Activated T-cell treated with anti-CD3 and anti-CD28 coated beads, Interleukin-2, amount 50 U/mL, for 4 hours (primary cell): ENCODE measurements at places on chromosomes 6 and 20. TPM values are rescaled to one million over a fixed set of nuclear protein-coding genes. Genes with fewer than 3 reads are reported as not detected.
A peak's percentile ranks its signal among the peaks of the same experiment; 100 is the strongest.

Gene TMEM200A
- 1.6 TPM for total RNA-seq

GRCh38 chr6:75943381-75943780 lies 129.1 kb downstream of the IMPG1 start:
- no peak for DNase-seq

GRCh38 chr6:1869769-1870168 lies 260.1 kb downstream of the FOXC1 start:
- no peak for DNase-seq

Gene FITM2
- total RNA-seq, result 1.8 TPM

DNA sequence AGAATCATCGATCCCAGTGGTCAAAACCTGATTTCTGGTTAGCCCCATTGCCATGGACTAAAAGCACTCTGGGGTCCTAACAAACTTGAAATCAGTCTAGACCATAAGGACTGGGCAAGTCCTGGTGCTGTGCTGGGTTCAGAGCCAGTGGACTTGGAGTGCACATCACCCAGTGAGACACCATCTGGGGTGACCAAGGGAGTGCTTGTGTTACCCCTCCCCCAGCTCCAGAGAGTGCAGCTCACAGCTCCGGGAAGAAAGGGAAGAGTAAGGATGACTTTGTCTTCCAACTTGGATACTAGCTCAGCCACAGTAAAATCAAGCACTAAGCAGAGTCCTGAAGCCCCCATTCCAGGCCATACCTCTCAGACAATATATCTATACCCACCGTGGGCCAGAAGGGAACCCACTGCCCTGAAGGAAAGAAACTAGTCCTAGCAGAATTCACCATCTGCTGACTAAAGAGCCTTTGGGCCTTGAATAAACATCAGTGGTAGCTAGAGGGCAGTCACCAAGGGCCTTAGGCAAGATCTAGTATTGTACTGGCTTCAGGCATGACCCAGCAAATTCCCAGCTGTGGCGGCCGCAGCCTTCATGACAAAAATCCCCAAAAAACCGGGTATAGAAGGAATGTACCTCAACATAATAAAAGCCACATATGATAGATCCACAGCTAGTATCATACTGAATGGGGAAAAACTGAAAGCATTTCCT lies 153.5 kb upstream of the OGFRL1 start:
- no peak for DNase-seq

DNA sequence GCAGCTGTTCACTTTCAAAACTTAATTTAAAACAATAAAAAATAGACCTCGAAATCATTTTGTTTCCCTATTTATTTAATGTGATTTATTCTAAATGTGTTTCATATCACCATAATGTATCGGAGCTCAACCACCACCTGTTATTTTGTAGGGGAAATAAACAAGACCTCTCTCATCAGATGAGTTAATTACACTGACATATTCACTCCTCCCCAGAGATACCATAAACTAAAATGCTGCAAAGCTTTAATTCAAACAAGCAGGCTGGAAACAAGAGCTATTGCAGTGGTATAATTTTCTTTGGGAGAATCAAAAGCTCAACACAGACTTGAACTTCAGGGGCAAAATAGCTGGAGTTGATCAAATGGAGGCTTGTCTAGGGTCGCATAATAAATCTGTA lies 303.5 kb upstream of the TSHZ2 start:
- DNase-seq, result no peak

DNA sequence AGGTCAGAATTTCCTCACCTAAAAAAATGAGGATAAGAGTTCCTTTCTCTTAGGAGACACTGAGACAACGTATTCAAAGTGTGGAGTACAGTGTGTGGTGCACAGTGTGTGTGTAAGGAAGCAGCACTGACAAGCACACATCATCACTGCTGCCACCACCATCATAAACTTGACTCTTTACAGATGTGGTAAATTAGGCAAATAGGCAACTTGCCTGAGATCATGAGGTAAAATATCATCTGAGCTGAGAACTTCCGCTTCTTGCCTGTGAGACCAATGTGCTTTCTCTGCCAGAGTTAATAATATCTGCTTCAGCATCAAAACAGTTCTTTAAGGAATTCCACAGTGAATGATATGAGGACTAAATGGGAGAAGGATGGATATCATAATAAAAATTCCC lies 52.7 kb downstream of the LYRM4 start:
- no peak for DNase-seq

Gene KIAA0408
- 1.6 TPM for total RNA-seq

- no peak for DNase-seq
Observed at GRCh38 chr6:166375013-166375412, 7.7 kb downstream of the MPC1 start.

Gene CPXM1
- 3.8 TPM for total RNA-seq

Gene MATN4
- total RNA-seq, result not detected

Gene TRIM31
- total RNA-seq, result not detected

Gene DBNDD2
- total RNA-seq, result 12.5 TPM

DNA sequence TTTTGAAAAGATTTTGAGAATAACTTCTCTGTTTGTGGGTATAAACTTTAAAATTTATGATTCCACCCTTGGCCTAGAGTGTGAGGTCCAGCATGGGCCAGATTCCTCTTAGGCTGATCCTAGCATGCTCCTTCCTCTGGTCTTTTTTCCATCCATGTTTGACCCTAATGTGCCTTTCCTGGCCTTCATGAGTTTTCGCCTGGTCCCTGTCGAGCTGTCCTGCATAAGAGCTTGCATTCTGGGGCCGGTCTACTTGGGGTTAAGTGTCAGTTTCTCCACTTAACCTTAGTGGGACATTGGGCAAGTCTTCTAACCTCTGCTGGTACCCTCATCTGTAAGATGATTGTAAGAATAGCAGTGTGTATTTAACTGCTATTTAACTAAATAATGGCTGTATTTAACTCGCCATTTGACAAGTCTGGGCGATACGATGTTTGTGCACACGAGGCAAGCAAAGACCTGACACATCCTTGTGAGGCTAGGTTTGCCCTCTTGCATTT lies 40.7 kb upstream of the TAGAP start:
- no peak for DNase-seq

GRCh38 chr6:168988801-168989200 lies 264.8 kb downstream of the THBS2 start:
- DNase-seq, result no peak

- DNase-seq, result no peak
Observed at GRCh38 chr6:119626884-119627619, 277.5 kb upstream of the MAN1A1 start.

GRCh38 chr6:227812-228338 lies 64.4 kb upstream of the DUSP22 start:
- DNase-seq, result no peak

GRCh38 chr6:157865249-157865648 lies 42.2 kb downstream of the SNX9 start:
- no peak for DNase-seq

DNA sequence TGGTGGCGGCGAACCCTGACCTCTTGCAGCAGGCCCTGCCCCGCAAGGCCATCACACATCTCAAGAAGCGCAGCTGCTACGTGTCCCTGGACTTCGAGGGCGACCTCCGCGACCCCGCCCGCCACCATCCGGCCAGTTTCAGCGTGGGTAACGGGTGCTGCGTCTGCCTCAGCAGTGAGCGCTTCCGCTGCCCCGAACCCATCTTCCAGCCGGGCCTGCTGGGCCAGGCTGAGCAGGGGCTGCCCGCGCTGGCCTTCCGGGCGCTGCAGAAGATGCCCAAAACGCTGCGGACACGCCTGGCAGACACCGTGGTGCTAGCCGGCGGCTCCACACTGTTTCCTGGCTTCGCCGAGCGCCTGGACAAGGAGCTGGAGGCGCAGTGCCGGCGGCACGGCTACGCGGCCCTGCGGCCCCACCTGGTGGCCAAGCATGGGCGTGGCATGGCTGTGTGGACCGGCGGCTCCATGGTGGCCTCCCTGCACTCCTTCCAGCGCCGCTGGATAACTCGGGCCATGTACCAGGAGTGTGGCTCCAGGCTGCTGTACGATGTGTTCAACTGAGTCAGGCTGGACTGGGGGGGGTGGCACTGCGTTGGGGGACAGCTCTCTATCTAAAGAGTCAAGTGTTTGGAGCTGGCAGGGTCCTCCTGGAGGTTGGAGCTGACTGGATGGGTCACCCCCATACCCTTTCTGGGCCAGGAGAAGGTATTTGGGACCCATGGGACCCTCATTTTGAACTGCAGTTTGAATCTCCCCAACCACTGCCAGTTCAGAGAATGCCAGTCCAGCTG lies 1.1 kb downstream of the ACTL10 start:
- peak; percentile 73 for DNase-seq

GRCh38 chr6:97406633-97407032 lies 123.6 kb upstream of the MMS22L start:
- DNase-seq, result no peak

Gene NKX2-4
- total RNA-seq, result not detected

Gene RAET1L
- not detected for total RNA-seq

DNA sequence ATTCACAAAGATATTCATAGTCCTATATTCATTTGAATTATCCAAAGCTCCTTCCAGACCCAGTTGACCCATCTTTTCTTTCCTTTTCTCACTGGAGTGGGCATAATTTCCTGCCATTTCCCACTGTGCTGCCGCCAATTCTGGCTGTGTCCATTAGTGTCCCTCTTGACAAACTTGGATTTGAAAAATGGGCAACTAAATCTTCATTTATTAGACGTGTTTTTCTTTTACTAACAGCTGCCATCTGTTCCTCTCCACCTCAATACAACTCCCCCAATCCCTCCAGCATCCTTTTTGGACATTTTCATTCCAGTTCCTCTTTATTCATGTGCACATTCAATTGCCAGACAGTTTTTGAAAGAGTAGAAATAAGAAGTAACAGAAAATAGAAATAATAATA lies 90.5 kb downstream of the PCSK2 start:
- no peak for DNase-seq

DNA sequence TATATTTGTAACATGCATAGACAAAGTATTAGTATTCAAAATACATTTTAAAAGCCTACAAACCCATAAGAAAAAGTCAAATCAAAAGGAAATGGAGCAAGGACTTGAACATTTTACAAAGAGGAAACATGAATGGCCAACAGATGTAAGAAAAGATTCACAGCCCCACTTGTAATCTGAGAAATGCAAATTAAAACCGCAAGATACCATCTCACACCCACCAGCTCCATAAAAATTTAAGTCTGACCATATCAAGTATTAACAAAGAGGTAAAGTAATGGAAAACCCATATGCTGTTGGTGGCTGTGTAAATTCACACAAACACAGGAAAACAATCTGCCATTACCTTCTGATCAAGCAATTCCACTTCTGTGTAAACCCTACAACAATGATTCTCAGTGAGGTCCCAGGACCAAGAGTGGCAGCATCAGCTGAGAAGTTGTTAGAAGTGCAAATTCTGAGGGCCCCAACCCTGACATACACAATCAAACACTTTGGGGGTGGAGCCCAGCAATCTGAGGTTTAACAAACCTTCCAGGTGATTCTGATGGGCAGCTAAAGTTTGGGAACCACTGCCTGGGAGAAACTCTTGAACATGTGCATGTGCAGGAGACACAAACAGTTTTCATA lies 30.9 kb downstream of the BCL2L1 start:
- no peak for DNase-seq

- DNase-seq, result no peak
Observed at GRCh38 chr20:46987001-46987400, 92.4 kb downstream of the EYA2 start.

GRCh38 chr20:24584538-24585356 lies 115.3 kb downstream of the SYNDIG1 start:
- DNase-seq, result no peak

Gene BPIFB1
- total RNA-seq, result not detected

Gene EMILIN3
- total RNA-seq, result not detected

Gene PDE7B
- not detected for total RNA-seq

GRCh38 chr6:117272032-117272866 lies 6.9 kb downstream of the VGLL2 start:
- no peak for DNase-seq

Gene CLVS2
- total RNA-seq, result not detected

DNA sequence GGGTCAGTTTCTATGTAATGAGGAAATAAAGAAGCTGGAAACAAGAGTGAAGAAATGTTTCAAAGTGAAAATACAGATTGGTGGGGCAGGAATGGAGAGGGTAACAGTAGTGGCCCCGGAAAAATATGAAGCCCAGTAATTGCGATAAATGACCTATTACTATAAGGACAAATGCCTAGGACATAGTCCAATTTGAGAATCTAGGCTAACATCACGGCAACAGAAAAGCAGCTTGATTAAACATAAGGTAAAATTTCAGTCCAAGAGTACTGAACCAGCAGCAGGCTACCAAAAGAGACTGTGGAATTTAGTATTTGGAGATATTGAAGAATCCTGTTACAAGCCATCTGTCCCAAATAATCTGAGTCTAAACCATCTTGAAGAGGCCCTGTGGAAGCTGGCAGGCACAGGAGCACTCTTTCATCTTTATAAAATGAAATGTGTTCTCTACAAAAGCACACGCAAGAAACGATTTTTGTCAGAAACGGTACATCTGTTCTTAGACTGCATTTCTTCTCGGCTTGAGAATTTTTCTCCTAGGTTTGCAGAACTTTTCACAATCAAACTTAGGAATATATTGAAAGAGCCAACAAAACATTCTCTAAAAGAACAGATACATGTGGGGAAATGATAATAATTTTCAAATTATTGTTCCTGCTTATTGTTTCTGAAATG lies 49.3 kb downstream of the ELOVL5 start:
- DNase-seq, result no peak

- no peak for DNase-seq
Observed at GRCh38 chr6:53701333-53702218, 36.0 kb upstream of the KLHL31 start.

GRCh38 chr6:158698931-158699330 lies 49.1 kb downstream of the SYTL3 start:
- no peak for DNase-seq

- DNase-seq, result no peak
Observed at GRCh38 chr6:111781041-111781708, 92.1 kb downstream of the FYN start.

Gene OR2H2
- not detected for total RNA-seq

DNA sequence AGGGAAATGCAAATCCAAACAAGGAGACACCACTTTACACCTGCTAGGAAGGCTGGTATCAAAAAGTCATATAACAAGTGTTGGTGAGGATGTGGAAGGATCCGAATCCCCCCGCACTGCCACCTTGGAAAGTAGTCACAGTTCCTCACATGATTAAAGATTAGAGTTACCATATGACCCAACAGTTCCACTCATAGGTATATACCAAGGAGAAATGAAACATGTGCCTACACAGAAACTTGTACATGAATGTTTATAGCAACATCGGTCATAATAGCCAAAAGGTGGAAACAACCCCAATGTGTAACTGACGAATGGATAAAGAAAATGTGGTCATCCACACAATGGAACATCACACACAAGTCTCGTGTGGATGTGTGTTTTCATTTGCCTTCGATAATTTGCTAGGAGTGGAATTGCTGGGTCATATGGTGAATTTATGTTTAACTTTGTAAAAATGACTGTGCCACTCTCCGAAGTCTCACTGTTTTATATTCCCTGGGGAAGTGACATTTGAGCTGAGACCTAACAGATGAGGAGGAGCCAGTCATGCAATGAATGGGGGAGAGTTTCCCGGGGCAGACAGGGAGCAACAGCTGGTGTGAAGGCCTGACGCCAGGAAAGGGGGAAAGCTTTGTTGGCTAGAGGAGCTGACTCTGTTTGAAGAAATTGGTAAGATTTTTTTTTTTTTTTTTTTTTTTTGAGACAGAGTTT lies 125.9 kb upstream of the MLN start:
- no peak for DNase-seq

GRCh38 chr20:57450419-57450818 lies 59.2 kb downstream of the RBM38 start:
- no peak for DNase-seq

Gene FAM83C
- total RNA-seq, result not detected
